ENCODE measurements at places on chromosomes 3 and 15.

DNA sequence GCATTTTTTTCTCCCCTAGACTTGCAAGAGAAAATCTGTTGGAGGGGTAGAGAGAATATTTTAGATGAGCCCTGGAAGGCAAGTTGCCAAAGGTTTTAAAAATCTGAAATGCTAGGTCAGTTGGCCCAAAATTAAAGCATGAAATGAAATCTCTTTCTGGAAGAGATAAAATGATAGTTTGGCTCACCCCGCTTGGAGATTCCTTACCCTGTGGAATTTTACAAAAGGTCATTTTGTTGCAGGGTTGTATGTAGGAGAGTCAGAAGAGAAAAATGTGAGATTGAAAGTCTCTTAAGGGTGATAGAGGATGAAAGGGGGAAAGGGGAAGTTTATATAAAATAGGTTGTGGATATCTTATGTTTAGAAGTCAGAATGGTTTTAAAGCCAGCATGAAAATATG, 277.8 kb downstream of the CD47 start:
- DNase-seq, result no peak

DNA sequence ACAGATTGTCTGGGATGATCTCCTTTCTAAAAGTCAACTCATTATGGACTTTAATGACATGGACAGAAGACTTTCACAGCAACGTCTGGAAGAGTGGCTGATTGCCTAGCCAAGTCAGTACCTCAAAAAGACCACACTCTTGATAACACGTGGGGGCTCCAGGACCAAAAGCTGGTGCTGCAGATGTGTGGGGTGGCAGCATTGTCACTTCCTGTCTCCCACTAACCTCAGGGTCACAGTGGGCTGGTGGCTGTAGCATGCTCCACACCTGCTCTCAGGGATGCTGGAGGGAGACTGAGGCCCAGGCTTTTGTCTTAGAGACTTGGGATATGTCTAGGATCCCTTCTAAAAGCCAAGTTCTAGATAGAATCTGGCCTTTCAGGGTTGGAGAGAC, 118.1 kb downstream of the APBA2 start:
- no peak for DNase-seq

- no peak for DNase-seq
These were observed 95.6 kb downstream of the DHX36 start for GRCh38 chr3:154228561-154229216.

- no peak for DNase-seq
These were observed 173.0 kb upstream of the RORA start for GRCh38 chr15:61401903-61402698.

GRCh38 chr15:67148196-67148701, 82.8 kb downstream of the SMAD3 start:
- DNase-seq, result no peak

DNA sequence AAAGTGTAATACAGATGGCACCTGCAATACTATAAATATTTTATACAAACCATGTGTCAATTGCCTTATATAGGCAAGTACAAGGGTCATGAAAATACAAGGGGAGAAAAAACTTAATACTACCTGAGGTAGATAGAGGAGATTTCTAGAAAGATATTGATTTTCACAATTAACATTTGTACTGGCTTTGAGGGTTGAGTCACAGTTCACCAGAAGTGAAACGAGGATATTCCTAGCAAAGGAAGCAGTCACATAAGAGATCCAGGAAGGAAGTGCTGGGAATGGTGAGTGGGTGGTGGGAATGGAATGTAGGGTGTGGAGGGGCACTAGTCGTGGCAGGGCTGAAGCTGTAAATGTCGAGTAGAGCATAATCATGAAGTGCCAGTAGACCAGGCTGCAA, 108.7 kb downstream of the P2RY1 start:
- no peak for DNase-seq

GRCh38 chr15:36977659-36978058, 122.7 kb downstream of the MEIS2 start:
- no peak for DNase-seq

DNA sequence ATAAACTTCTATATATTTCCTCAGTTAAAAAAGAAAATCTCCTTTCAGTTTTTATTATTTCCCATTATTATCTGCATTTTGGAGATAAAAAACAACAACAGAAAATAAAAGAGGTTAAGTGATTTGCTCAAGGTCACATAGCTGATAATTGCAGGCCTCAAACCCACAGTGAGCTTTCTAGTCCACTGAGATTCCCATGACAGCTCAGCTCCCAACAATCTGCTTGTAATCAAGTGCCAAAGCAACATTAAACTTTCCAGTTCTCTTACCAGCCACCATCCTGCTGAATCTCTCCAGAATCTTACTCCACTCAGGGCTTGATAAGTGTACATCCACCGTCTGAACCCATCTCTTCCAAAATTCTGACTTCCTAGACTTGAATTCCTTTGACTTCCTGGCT, 318.2 kb upstream of the SEMA6D start:
- DNase-seq, result no peak

DNA sequence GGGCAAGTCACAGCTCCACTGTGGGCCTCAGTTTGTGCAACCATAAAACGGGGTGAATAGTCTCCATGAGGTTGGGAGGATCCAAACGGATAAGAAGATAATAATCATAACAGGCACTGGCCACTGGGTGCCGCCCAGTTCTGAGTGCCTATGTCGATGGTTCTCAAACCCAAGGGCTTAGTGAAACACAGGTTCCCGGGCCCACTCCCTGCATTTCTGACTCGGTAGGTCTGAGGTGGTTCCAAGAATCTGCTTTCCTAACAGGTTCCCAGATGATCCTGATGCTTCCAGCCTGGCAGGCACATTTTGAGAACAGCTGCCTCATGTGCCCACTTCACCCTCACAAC, 21.2 kb downstream of the ALS2CL start:
- DNase-seq, result no peak

DNA sequence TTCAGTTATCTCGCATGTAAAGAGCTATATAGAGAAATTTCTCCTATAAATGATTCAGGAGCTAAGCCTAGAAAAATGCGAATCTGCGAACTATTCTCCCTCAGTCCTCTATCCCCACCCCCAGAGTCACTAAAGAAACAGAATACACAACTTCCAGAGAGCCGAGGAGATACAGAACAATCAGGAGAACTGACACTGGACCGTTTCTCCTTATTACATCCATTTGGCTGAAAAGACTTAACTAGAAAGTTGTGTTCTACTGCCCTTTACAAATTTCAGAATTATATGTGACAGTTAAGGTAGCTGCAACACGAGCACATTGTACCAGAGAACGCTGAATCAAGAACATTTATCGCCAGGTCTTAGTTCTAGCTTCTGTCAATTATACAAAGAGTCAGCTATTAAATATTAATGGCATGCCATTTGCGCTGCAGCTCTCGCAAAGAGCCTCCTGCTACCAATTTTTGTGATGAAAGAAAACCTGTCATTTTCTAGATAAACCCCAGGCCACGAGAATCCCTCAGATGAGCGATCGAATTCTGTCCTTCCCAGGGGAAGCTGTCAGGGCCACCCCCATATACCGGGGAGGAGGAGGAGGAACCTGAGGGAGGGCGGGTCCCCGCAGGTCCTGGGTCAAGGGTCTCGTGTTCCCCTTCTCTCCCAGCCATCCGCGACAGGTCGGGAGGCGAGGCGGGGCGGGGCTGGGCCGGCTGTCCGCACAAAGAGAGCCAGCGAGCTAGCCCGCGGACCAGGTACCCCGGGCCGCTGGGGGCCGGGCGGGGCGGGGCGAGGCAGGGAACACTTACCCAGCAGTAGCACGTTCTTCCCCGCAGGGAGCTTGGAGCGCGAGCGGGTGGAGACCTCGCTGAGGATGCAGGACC, 878 bp downstream of the DYNC1LI1 start:
- no peak for DNase-seq

DNA sequence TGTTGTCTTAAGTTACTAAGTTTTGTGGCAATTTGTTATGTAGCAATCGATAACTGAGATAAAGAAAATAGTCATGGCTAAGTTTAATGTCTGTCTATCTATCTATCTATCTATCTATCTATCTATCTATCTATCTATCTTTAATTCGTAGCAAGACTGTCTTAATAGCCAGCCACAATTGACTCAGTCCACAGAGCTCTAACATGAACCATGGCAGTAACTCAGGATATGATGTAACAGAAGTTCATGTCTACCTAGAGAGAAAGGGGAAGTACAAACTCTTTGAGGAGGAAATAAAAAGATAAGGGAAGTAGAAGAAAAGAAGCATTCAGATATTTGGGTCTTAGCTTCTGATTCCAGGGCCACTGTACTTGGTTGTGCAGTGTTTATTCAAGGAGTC, 61.5 kb upstream of the FNDC3B start:
- no peak for DNase-seq

DNA sequence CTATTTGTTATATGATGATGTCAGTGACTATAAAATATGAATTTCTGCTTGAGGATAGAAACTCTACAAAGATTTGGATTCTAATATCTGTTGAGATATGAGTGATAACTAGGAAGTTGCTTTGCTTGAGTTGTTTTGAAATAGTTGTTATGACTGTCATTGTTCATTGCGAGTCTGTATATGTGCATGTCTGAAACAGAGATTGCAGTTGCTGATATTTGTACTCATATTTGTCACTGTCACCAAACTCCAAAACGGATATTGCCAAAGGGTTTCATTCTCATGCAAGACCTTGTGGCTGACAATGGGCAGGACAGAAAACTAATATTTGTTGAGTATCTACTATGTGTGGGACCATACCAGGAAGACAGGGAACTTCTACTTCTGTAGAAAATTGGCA, 240.2 kb downstream of the CD47 start:
- no peak for DNase-seq

DNA sequence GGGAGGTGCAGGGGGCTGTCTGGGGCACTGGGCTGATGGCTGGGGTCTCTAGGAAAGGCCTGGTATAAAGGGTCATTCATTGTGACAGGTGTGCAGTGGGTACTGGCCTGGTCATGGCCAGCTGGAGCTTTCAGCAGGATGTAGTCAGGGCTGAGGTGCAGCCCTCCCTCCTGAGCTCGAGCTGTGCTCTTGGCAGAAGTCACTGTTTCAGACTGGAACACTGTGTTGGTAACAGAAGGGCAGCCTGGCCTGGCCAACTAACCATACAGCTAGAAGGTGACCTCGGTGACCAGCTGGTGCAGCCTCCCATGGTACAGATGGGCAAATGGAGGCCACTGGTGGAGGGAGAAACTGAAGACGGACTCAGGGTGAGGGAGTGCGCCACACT, 34.4 kb upstream of the LCTL start:
- no peak for DNase-seq

DNA sequence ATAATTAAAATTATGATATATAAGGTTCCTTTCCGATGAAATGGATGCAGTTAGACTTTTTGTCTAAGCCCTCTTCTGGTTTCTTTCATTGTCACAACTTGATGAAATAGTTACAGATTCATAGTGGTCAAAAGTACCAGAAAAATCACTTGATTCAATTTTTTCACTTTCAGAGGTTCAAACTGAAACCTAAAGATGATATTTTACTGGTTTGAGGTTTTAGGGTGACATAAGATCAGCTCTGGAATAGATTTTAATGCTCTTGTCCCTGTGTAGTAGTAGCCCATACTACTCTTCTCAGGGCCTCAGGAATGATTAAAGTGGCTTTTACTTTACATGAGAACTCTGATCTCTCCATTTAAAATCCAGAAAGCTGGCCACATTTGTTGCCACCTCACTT, 479.1 kb upstream of the ZNF717 start:
- no peak for DNase-seq

DNA sequence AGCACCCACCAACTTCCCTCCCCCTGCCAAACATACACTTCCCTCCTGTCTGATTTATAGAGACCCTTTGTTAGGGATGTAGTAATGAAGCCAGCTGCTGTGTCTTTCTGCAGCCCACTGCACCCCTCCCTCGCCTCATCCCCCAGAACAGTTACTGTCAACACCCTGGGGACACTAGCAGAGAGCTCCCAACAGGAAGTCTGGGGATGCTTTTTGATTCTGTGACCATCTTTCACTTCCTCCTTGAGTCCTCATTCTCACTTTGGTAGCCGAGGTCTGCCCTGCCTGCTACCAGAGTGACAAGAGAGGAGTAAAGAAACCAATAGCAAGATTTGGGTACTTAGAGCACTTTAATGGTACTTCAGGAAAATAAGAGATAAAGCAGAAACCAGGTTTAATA, 201.6 kb downstream of the SATB1 start:
- no peak for DNase-seq

- DNase-seq, result no peak
These were observed 118.4 kb upstream of the ROBO1 start for GRCh38 chr3:79886204-79886603.

GRCh38 chr3:139888561-139889140, 46.3 kb upstream of the CLSTN2 start:
- DNase-seq, result no peak

- peak; percentile 60 for DNase-seq
These were observed 1.3 kb upstream of the HACD2 start for GRCh38 chr3:123586131-123586530.

GRCh38 chr15:78619022-78619950, 1.5 kb downstream of the CHRNA3 start:
- no peak for DNase-seq

GRCh38 chr3:30693470-30694120, 87.2 kb downstream of the TGFBR2 start:
- peak; percentile 9 for DNase-seq

GRCh38 chr3:43326891-43327581, 40.7 kb downstream of the SNRK start:
- DNase-seq, result no peak

- DNase-seq, result no peak
These were observed 166.6 kb downstream of the MCTP2 start for GRCh38 chr15:94398001-94398400.

GRCh38 chr3:78610462-78611125, 1157.2 kb downstream of the ROBO1 start:
- DNase-seq, result no peak

GRCh38 chr3:43998370-43998835, 243.3 kb upstream of the TOPAZ1 start:
- no peak for DNase-seq

- DNase-seq, result no peak
These were observed 38.0 kb downstream of the SHC4 start for GRCh38 chr15:48925714-48926223.

DNA sequence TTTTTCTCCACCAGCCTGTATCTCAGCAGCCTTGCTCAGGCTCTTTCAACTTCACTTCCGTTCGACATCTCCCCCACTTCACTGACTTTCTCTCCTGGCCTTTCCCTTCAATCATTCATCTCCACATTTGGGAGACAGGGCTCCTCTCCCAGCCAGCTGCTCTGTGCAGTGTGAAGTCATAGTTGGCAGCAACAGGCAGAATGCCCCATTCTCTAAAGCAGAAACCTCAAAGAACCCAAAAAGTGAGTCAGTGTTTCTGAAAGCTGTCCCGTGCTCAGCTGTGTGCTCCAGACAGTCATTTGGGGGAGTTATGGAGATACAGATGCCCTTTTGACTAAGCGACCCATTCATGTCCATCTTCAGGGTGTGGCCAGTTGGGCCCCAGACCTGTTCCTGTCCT, 54.3 kb downstream of the NTRK3 start:
- no peak for DNase-seq

All from NCI-H1436 treated with DMSO at 0.1 percent for 48 hours (cell line).